ENCODE measurements at places on chromosomes 1 and 21.

- peak; percentile 8 for DNase-seq
Measured at GRCh38 chr1:78145105-78145580, 99.4 kb downstream of the GIPC2 start.

- DNase-seq: no peak
Measured at GRCh38 chr1:224743608-224744164, 127.6 kb downstream of the CNIH3 start.

GRCh38 chr1:94790246-94790645 lies 29.9 kb upstream of the SLC44A3 start:
- no peak for DNase-seq

DNA sequence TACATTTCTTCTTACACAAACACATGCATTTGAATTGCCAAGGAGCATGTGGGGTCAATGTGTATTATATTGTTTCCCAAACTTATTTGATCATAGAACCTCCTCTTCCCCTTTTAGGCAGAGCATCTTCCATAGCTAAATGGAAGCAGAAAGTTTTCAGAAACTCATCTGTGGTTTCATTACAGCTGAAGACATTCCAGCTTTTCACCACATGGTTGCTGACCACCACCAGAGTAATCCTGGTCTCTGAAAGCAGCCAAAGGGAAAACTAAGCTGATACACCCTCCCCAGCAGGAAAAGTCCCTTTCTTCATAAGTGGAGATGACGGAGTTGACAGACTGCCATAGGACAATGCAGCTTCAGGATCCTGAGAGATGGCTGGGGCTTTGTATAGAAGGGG lies 30.2 kb upstream of the OTUD3 start:
- DNase-seq: no peak

- no peak for DNase-seq
Measured at GRCh38 chr1:179015396-179015795, 10.3 kb upstream of the FAM20B start.

DNA sequence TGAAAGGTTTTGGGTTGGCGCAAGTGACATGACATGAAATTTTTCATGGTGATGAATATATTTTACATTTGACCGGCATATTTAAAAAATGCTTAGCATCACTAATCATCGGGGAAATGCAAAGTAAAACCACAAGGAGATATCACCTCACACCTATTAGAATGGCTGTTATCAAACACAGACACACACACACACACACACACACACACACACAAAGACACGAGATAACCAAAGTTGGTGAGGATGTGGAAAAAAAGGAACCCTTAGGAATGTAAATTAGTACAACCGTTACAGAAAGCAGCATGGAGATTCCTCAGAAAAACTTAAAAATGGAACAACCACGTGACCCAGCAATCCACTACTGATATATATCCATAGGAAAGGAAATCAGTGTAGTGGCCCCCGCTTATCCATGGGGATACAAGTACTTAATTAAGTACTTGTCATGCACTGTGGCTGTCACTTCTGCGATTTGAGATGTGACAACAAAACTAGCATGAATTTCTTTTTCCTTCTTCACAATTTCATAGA lies 15.9 kb upstream of the PRELP start:
- no peak for DNase-seq

- no peak for DNase-seq
Measured at GRCh38 chr21:17406202-17406601, 106.6 kb upstream of the CXADR start.

GRCh38 chr1:99700020-99700419 lies 54.1 kb downstream of the PALMD start:
- no peak for DNase-seq

GRCh38 chr1:168603501-168604110 lies 27.2 kb downstream of the XCL1 start:
- peak; percentile 60 for DNase-seq

DNA sequence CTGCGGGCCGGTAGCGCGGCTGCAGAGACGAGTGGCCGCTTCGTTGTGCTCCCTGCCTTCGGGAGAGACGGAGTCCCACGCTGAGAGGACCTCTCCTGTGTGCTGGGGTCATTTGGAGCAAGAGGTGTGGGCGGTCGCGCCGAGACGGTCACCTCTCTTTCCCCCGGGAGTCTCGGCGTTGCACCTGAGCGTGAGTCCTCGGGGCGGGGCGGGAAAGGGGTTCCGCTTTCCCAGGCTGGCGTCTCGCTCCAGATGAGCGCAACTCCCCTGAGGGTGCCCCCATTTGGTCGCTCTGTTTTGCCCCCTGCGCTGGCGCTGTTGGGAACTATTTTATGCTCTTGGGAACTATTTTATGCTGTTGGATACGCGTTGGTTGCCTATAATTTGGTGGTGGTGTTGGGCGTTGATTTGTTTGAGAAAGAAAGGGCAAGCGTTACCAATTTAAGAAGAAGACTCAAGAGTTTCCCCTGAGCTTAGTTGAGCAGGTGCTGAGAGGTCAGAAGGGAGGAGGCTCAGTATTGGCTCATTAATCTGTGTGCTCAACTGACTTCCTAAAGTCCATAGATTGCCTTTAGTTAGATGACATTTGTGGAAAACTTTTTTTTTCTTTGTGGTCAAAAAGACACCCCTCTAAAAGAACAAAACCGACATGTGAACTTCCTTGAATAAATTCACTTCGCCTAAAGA lies 683 bp downstream of the LRRC8B start:
- peak; percentile 9 for DNase-seq

DNA sequence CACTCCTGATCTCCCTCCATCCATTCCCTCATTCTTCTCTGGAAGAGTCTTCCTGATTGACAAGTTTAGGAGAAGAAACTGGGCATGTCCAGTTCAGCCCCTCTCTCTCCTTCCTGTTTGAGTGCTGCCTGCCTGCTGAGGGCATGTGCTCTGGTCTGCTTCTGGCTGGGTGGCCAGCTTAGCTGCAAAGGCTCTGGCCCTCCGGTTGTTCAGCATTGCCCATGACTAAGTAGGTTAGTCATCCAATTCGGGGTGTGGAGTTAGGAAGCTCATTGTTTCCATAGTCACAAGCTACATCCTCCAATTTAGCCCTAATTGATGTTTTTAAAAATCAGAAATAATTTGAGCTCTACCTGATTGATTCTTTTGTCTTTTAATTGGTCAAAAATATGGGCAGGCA lies 25.6 kb upstream of the PLA2G2E start:
- no peak for DNase-seq

Measured in effector CD4-positive, alpha-beta T cell (primary cell).